ENCODE measurements at places on chromosomes 3 and 15. TPM values are rescaled to one million over a fixed set of nuclear protein-coding genes. Genes with fewer than 3 reads are reported as not detected.
A peak's percentile ranks its signal among the peaks of the same experiment; 100 is the strongest.

Gene C3orf20
- 0.07 TPM for total RNA-seq

Gene PRRT3
- total RNA-seq, result 12.3 TPM

Gene CHRD
- total RNA-seq, result 0.04 TPM

DNA sequence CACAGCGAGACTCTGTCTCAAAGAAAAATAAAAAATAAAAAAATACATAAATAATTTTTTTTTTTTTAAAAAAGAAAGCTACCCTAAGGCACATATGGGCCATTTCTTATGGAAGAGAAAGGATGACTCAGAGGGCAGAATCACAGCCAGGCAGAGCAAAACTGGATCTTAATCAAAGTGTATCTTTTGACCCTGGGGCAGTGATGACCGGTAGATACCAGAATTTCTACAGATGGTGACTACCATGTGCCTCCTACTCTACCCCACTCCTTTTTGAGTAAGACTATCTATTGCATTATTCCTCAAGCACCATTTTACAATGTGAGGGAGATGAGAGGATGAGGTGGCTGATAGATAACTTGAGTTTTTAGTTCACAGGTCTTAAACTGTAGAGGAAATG is 26.0 kb downstream of the TARS3 start:
- H3K27ac ChIP-seq, result no peak overlapping the region
- peaks cover 7% of the 10 kb centered on the region for H3K4me1 ChIP-seq
- no peak overlapping the region for H3K4me3 ChIP-seq
- no peaks in the 10 kb centered on the region for H3K27me3 ChIP-seq
- peaks cover 14% of the 10 kb centered on the region for H3K36me3 ChIP-seq
- DNase-seq, result no peak

DNA sequence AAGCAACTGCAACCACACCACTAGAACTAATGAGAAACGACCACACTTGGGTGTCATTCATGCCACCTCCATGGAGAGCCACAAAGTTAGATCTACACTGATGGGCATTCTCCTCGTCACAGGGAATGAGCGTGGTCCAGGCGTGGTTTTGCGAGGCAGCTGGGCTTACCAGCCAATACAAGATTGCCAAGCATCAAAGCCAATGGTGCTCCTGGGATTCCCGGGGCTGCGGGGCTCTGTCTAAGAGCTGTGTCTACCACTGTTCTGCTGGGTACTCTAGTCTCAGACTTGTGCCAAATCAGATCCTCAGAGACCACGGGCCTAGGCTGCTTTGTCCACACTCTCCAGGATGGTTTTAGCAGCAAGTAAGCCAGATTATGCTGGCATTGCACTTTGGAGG is 43.8 kb downstream of the RAB6B start:
- no peaks in the 10 kb centered on the region for H3K4me1 ChIP-seq
- no peak for DNase-seq
- H3K27me3 ChIP-seq, result no peaks in the 10 kb centered on the region

GRCh38 chr15:67024314-67024997 is 40.9 kb upstream of the SMAD3 start:
- H3K27ac ChIP-seq, result no peak overlapping the region
- no peaks in the 10 kb centered on the region for H3K36me3 ChIP-seq

GRCh38 chr15:57795261-57795660 is 88.7 kb downstream of the POLR2M start:
- no peaks in the 10 kb centered on the region for H3K4me1 ChIP-seq
- no peak overlapping the region for H3K4me3 ChIP-seq
- H3K36me3 ChIP-seq, result no peaks in the 10 kb centered on the region
- DNase-seq, result no peak

GRCh38 chr15:56871185-56871584 is 47.3 kb upstream of the TCF12 start:
- no peaks in the 10 kb centered on the region for H3K36me3 ChIP-seq
- no peak overlapping the region for H3K27ac ChIP-seq
- no peak for DNase-seq
- no peaks in the 10 kb centered on the region for H3K4me1 ChIP-seq

GRCh38 chr3:15766406-15766805 is 31.4 kb downstream of the ANKRD28 start:
- no peak overlapping the region for H3K27ac ChIP-seq
- H3K4me1 ChIP-seq, result no peaks in the 10 kb centered on the region
- no peaks in the 10 kb centered on the region for H3K36me3 ChIP-seq
- H3K27me3 ChIP-seq, result no peaks in the 10 kb centered on the region

DNA sequence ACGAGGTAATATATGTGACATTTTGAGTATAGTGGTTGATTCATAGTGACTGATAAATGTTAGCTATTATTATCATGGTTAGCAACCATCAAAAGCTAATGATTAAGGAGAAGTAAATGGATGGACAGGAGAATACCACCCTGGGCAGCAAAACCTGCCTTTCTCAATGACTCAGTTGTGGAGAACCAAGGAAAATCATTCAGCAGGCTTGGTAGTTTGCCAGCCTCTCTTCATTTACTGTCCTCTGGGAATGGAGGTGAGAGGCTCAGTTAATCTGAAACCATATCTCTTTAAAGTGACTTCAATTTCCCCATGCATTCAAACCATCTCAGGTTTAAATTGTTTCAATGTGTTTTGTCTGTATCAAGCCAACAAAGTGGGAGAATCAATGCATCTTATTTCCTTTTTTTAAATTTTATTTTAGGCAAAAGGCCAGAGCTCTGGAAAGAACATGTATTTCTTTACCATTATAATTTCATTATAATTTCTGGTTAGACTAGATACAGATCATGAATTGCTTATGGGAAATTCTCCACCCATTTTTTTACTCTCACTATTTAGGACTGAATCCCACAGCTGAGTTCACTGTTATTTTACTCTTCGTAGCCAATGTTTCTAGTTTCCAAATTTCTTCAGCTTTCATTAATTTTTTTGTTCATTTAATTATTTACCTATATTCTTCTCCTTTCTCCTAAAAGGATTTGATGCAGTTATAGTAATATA is 2.7 kb downstream of the TM4SF18 start:
- no peaks in the 10 kb centered on the region for H3K36me3 ChIP-seq
- H3K27ac ChIP-seq, result no peak overlapping the region
- no peak overlapping the region for H3K4me3 ChIP-seq

GRCh38 chr3:101170062-101170771 is 150.2 kb downstream of the IMPG2 start:
- no peaks in the 10 kb centered on the region for H3K36me3 ChIP-seq
- no peak overlapping the region for H3K27ac ChIP-seq
- H3K4me1 ChIP-seq, result no peaks in the 10 kb centered on the region
- no peak for DNase-seq
- no peak overlapping the region for H3K4me3 ChIP-seq
- H3K27me3 ChIP-seq, result peaks cover 4% of the 10 kb centered on the region

- no peak overlapping the region for H3K27ac ChIP-seq
- H3K4me3 ChIP-seq, result no peak overlapping the region
- no peak for DNase-seq
- H3K4me1 ChIP-seq, result no peaks in the 10 kb centered on the region
These were observed 16.2 kb upstream of the ITGA11 start for GRCh38 chr15:68447976-68448755.

DNA sequence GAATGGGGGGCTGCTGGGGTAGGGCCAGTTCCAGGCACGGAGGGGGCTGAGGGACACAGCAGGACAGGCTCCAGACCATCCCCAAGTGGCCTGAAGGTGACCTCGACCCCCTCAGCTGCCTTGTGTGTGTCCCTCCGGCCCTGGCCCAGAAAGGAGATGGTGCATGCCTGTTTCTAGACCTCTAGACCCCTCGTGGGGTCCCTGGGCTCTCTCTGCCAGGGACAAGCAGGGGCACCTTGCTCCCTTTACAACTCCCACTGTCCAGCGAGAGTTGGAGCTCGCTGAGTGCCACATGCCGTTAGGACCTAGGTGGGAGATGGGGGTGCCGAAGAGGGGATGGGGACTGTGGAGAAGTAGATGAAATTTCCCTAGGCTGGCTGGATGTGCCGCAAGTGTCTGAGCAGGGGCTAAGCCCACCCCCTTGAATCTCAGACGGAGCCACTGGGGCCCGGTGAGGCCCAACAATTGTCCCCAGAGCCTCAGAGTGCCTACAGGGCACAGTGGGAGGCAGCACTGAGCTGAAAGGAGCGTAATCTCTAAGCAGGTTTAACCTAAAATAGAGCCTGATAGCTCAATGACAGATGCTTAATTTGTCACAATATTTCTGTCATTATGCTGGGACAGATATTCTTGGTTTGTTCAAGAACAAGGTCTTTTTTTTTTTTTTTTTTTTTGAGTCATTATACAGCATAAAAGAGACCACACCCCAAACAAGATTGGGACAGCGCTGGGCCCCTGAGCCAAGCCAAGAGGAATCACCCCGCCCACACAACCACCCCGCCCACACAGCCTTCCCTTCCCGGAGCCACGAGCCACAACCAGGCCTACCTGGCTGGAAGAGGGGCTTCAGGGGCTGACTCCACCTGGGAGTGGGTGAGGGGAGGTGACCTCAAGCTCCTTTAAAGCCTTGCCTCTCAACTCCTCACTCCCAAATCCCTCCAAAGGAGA is 23.6 kb upstream of the KLF13 start:
- no peak overlapping the region for H3K27ac ChIP-seq
- no peaks in the 10 kb centered on the region for H3K27me3 ChIP-seq
- DNase-seq, result no peak
- no peaks in the 10 kb centered on the region for H3K36me3 ChIP-seq

DNA sequence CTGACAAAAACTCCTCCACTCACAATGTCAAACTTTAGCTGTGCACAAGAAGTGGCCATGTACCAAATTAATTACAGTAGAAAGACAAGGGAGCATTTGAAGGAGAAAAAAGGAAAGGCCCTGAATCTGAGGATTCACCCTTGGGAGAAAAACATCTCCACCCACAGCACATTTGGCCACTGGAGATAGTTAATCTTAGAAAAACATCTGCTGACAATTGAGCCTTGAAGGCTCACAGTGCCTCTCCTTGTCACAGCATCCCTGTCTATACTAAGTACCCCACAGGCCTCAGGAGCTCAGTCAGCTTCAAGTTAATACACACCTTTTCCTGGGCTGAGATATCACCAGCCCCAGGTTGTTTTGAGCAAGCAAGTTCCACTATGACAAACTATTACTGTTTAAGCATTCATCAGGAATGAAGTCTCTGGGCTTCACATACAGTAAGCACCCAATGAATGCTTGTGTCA is 78.1 kb upstream of the SETMAR start:
- no peak for DNase-seq
- no peak overlapping the region for H3K4me3 ChIP-seq
- H3K36me3 ChIP-seq, result no peaks in the 10 kb centered on the region
- no peaks in the 10 kb centered on the region for H3K4me1 ChIP-seq

DNA sequence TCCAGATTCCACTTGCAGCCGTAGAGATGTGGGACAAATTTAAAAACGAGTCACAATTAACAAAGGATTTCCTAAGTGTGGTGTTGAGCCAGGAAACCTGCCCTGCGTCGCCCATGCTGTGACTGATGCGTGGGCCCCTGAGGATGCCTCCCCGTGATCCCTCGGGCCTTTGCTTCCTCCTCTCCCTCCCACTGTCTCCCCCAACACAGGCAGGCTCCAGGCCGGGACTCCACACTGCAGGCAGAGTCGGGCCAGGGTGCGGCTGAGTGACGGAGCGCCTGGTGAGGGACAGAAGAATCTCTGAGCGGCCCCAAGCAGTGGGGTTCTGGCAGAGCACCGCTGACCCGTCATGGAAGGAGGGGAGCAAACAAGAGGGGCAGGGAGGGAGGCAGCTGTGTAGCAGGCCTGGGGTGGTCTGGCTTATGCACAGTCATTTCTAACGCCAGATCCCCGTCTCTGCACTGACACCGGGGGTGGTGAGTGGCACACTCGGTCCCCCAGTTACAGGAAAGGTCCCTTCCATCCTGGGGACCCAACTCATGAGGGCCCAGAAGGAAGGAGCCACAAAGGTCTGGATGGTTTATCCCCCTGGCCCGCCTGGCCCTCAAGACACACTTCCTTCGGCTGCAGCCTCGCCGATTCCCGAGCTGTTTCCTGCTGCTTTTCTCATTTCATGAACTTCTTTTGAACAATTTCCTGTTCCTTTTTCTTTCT is 91.0 kb downstream of the XXYLT1 start:
- H3K27me3 ChIP-seq, result no peaks in the 10 kb centered on the region
- H3K27ac ChIP-seq, result peak overlapping the region; percentile 71
- H3K36me3 ChIP-seq, result no peaks in the 10 kb centered on the region
- no peak for DNase-seq
- no peak overlapping the region for H3K4me3 ChIP-seq

- H3K27ac ChIP-seq, result no peak overlapping the region
- H3K36me3 ChIP-seq, result no peaks in the 10 kb centered on the region
- H3K4me3 ChIP-seq, result no peak overlapping the region
- no peak for DNase-seq
These were observed 227.7 kb downstream of the TLE3 start for GRCh38 chr15:69869881-69870505.

DNA sequence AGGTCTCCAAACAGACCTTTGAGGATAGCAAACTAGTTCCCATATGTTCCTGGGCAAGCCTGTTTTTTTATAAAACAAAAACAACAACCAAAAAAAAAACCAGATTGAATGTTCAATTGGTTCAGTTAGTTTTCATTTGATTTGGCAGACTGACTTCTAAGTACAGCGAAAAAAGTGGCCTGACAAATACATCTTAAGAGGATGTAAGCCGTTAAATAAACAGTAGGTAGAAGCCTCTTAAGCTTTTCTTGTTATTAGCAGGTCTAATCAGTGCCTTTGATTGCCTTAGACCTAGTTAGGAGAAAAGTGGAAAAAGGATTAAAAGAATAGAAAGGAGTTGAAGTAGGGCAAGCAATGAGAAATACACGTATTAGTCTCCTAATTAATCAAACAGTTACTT is 13.2 kb downstream of the TSC22D2 start:
- DNase-seq, result no peak
- H3K36me3 ChIP-seq, result no peaks in the 10 kb centered on the region
- H3K4me3 ChIP-seq, result no peak overlapping the region
- H3K27me3 ChIP-seq, result no peaks in the 10 kb centered on the region

- DNase-seq, result no peak
- no peak overlapping the region for H3K27ac ChIP-seq
- H3K36me3 ChIP-seq, result no peaks in the 10 kb centered on the region
- H3K4me3 ChIP-seq, result no peak overlapping the region
- H3K4me1 ChIP-seq, result no peaks in the 10 kb centered on the region
These were observed 21.0 kb upstream of the FNDC3B start for GRCh38 chr3:172018364-172018763.
